Stimulated activated CD8-positive, alpha-beta memory T cell treated with anti-CD3 and anti-CD28 coated beads, Interleukin-12 subunit alpha, Interleukin-12 subunit beta, amount 100 ng/mL, for 4 hours (primary cell): ENCODE measurements at places on chromosomes 7 and 10.

- DNase-seq: no peak
Observed at GRCh38 chr7:106282390-106282789, 2.4 kb downstream of the NAMPT start.

DNA sequence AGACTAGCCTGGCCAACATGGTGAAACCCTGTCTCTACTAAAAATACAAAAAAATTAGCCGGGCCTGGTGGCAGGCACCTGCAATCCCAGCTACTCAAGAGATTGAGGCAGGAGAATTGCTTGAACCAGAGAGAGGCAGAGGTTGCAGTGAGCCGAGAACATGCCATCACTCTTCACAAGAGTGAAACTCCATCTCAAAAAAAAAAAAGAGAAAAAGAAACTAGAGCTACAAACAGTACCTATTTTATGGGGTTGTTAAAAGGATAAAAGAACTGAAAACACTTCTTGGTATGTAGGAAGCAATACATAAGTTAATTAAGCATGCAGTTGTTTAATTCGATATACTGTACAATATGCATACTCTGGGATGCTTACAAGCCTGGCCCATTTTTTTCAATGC lies 216.9 kb downstream of the SORCS1 start:
- no peak for DNase-seq

DNA sequence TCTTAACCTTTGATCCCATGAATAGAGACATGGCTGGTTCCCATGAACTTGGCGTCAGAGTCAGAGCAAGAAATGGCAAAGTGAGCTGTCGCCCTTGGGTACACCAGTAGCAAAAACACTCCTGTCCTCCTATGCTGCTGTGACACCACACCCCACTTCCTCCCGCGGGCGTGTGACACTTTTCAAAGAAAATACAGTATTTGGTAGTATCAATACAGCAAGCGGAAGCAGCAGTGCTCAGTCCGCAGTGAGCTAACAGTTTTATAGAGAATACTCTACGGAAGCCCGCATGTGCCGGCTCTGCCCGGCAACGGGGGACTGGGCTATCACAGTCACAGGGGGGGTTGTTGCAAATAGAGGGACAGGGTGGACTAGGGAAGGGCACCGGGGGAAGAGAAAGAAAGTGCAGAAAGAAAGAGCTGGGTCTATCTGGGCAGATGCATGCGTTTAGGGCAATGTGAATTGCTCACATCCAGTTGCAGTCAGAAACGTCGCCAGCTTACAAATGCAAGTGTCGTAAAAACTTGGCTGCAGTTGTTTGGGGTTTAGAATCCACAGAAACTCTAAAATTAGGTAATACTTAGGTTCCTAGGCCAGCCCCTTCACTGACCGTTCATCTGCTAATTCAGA lies 49.8 kb downstream of the PRKCQ start:
- peak; percentile 50 for DNase-seq

DNA sequence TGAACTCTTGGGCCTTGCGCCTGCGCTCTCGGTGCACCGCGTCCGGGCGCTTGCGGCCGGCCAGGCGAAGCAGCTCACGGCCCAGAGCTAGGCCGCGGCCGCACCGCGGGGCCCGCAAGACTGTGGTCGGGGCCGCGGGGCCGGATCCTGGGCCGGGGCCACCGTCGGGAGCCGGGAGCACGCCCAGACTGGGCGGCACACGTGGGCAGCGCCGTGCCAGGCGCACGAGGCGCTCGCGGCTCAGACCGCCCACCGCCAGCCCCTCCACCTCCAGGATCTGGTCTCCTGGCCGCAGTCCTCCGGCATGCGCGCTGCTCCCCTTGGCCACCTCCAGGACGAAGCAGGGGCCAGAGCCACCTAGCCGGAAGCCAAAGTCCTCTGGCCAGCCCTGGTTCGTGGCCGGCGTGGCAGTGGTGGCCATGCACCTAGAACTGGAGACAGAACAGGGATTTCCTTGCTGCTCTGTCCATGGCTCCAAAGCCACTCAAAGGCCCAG lies at the start of gene GRID2IP:
Gene GRID2IP (minus strand): TSS at position 446 of the 496 bp plus-strand sequence. CDS start 25 bp downstream, at position 421.
- DNase-seq: no peak

- no peak for DNase-seq
Observed at GRCh38 chr7:5420067-5420880, 3.4 kb downstream of the TNRC18 start.

GRCh38 chr10:78178940-78179339 lies 145.3 kb downstream of the RPS24 start:
- no peak for DNase-seq

- DNase-seq: no peak
Observed at GRCh38 chr10:95168694-95169093, 25.3 kb upstream of the ACSM6 start.
